ENCODE measurements at places on chromosomes 4 and X.

GRCh38 chr4:76620723-76621468 is 185.9 kb downstream of the SHROOM3 start:
- DNase-seq, result no peak

DNA sequence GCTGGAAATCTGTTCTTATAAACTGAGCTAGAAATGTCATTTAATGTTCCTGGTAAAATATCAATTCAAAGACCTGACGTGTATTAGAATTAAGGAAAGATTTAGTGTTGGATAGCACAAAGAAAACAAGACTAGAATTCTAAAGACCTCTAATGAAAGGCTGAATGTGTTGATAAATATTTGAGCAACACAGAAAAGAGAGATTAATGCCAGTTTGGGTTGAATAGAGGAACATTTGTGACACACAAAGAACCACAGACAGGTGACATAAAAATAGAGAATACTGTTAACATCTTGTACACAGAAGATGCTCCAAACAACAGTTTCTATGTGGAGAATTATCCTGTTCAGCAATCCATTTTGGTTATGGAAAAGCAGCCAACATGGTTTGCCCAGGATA is 222.1 kb upstream of the GALNT7 start:
- DNase-seq, result no peak

DNA sequence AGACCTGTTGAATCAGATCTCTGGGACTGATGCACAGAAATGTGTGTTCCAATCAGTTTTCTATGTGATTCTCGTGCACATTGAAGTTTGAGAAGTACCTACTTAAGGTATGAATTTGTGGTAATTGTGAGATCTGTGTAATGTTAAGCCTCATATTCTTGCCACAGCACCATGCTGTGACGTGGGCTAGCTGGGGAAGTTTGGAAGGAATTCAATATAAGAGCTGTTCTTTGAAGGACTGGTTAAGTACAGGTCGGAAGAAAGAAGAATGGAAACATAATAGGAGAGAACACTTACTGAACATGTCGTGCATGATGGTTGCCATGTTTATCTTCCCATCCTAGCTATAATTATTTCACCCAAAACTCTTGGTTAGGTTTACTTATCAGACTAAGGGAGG is 79.7 kb upstream of the CXXC4 start:
- no peak for DNase-seq

DNA sequence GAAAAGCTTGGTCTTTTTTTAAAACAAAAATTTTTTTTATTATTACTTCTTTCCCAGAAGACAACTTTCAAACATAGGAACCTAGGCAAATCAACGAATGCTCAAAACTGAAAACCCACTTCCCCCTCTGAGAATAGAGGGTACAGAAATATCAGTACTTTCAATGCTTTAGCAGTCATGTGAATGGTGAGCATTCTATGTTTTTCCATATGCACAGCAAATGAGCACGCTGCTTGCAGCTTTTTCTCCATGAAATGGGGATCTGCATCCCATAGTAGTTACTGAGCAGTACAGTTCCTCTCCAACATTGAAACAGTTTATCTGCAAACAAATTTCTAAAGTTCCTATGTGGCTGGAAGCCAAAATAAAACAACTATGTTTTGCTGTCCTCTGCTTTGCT is 108.4 kb upstream of the BMP2K start:
- DNase-seq, result no peak

DNA sequence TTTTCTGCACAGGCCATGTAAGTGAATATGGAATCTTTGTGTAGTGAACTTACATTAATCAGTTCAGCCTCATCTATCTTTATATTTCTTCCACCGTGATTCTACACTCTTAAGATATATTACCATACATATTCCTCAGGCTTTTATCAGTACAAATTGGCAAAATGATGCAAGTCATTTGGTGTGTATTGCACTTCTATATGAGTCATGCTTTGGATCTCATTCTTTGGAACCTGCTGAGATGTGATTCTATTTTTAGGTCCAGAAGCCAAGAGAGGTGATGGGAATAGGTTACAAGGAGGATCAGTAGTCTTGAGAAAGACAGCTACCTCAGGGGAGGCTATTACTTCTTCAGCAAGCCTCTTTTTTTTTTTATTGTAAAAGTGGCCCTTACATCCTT is 204.4 kb downstream of the ZNF330 start:
- DNase-seq, result no peak

DNA sequence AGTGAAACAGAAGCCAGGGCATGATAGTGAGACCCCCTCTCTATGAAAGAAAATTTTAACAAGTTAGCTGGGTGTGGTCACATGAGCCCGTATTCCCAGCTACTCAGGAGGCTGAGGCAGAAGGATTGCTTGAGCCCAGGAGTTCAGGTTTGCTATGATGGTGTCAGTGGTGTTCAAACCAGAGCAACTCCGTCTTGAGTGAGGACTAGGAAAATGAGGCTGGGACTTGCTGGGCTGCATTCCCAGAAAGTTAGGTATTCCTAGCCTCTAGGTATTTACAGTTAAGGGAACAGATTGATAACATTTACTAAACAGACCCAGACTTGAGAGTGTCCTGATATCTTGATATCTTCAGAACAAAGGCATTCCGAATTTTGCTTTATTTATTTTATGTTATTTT is 37.0 kb upstream of the NOCT start:
- DNase-seq, result no peak

- no peak for DNase-seq
Observed at GRCh38 chrX:155179346-155179997, 36.8 kb upstream of the VBP1 start.

- DNase-seq, result no peak
Observed at GRCh38 chrX:155766321-155766720, 114.8 kb upstream of the VAMP7 start.

DNA sequence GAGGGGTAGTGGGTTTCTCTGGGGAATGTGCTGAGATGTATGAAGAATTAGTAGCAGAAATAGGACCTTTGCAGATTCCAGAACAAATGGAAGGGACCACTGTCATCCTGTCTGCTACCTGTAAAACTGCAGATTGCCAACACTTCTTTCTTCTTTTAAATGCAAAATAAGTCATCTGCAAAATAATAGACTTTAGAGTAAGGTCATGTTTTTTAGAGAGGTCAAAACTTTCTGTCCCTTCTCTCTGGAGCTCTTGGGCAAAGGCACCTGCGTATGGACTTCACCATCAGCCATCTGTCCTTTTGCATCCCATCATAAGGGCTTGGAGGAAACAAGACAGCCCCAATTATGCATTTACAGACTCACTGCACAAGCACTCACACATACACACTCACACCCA is 121.1 kb upstream of the PPARGC1A start:
- no peak for DNase-seq

- DNase-seq, result no peak
Observed at GRCh38 chrX:107701493-107702121, 73.3 kb downstream of the PRPS1 start.

DNA sequence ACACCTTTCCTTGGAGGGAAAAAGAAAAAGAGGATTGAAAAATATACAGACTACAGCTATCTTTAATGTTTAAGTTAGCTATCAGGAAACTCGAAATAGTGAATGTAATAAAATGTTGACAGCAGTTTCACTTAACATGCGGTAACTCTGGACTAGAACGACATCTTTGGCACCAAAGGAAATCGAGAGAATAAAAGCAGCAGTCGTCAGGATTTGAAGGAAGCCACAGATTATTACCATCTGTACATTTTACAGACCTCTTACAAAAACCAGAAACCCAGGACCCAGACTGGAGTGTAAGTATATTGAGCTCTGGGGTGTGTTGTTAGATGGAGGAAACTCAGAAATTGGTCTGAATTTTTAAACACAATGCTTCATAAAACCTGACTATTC is 51.6 kb upstream of the STOX2 start:
- DNase-seq, result no peak

Data from activated T-helper 2 cell treated with anti-CD3 and anti-CD28 coated beads, Interferon-gamma antibody, Interleukin-2, Interleukin-4, amounts not matched to agents 10 μg/mL and 5 μg/mL and 100 μg/mL, durations not matched to agents 14 hours and 24 hours and 36 hours (primary cell).